ENCODE measurements at places on chromosomes 1 and 21.

DNA sequence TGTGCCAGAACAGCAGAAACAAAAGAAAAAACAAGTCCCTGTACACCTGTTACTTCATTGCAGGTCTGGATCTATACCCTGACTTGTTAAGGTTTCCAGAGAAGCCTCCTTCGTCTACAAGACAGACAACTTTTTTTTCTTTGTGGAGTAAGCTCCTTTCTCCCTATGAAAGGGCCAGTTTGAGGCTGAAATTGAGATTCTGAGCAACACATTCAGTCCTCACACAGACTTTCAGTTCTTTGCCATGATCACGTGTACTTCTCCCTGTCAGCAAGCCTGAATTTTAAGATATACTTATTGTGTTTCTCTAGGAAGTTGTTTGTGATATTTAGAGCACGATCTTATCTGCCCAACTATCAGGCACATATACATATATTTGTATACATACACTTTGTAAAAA, 374.0 kb downstream of the NTNG1 start:
- DNase-seq, result no peak

DNA sequence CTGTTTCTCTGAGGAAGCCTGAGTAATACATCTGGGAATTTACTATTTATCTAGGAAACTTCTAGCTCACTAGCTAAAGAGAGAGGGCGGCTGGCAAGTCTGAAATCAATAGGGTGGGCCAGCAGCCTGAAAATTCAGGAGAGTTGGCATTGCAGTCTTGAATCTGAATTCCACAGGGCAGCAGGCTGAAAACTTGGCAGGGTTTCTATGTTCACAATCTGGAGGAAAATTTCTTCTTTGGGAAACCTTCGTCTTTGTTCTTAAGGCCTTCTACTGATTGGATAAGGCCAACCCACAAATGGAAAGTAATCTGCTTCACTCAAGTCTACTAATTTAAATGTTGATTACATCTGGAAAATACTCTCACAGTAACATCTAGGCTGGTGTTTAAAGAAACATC, 101.0 kb upstream of the COG2 start:
- DNase-seq, result peak; percentile 53

DNA sequence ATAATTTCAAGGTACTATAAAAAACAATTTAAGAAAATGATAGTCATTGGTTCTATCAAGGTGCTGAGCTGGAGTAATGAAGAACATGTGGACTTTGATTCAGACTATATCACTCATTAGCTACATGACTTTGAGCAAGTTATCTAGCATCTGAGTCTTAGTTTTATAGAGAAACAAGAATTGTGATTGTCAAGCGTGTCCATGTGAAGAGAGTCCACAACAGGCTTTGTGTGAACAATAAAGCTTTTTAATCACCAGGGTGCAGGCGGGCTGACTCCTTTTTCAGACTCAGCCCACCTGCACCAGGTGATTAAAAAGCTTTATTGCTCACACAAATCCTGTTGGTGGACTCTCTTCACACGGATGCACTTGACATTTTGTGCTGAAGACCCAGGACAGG, 26.6 kb upstream of the DMRTB1 start:
- DNase-seq, result no peak

- DNase-seq, result no peak
Observed at GRCh38 chr1:168897249-168897648, 168.2 kb upstream of the DPT start.

- DNase-seq, result no peak
Observed at GRCh38 chr1:48808496-48808895, 31.8 kb upstream of the BEND5 start.

GRCh38 chr1:37096523-37096922, 62.2 kb upstream of the GRIK3 start:
- no peak for DNase-seq

DNA sequence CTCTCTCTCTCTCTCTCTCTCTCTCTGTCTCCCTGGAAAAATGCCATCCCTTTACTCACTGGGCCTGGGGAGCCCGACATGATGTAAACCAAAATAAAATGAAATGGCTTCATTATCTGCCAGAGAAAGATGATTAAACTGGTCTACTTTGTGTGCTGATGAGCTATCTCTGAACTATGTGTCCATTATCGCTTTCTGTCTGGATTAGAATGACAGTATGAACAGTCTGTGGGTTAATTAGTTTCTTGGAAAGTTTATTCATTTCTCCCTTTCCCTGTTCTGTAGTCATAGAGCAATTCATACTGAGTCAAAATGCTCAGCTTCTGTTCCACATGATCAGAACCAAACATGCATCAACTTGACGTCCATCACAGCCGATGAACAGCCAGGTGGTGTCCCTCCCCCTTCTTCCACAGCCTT, 72.4 kb upstream of the KCND3 start:
- DNase-seq, result no peak

GRCh38 chr1:87140831-87141540, 187.7 kb upstream of the LMO4 start:
- DNase-seq, result no peak

DNA sequence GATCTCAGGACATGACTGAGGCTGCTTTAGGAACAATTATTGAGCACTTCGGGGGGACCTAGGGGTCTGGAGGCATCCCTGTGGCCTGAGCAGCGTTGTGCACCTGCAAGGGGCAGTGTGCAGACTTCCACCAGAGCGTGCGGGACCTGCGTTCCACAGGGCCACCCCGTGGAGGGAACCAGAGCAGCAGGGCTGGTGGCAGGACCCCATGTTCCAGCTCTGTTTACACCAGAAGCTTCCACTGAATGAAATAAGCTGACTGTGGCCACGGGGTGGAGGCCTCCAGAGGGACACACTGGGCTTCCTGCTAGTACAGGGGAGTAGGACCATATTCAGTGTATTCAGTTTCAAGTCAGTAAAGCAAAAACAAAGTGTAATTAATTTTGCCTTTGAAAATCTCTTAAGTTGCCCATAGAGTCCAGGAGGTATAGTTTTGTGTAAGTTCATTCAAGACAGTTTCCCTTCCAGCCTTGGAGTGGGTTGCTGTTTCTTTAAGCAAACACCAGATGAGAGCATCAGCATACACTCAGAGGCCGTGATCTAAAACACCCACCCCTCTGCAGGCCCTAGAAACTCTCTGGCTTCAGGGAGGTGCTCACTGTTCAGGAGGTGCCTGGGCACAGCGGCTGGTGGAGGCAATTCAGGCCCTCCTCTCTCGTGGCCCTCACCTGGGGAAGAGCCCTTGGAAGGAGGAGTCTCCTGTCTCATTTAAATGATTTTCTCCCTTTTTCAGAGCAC, 16.6 kb downstream of the SLC1A7 start:
- DNase-seq, result no peak

DNA sequence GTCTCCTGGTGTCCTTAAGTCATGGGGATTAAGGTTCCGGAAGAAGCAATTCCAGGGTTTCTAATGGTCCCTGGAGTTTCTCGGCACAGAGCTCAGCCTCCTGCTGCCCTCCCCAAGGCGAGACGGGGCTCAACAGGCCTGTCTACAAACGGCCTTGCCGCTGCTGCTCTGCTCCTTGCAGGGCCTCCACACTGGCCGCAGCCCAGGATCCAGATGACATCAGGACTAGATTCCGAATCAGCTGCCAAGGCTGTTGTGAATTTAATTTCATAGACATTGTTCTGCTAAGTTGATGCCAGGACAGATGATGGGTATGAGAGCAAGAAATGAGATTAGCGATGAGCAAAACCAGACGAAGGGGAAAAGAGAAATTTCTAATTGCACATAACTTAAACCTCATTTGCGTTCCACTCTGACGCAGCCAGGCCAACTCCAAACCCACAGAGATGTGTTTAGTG, 103.6 kb upstream of the BACE2 start:
- DNase-seq, result no peak

DNA sequence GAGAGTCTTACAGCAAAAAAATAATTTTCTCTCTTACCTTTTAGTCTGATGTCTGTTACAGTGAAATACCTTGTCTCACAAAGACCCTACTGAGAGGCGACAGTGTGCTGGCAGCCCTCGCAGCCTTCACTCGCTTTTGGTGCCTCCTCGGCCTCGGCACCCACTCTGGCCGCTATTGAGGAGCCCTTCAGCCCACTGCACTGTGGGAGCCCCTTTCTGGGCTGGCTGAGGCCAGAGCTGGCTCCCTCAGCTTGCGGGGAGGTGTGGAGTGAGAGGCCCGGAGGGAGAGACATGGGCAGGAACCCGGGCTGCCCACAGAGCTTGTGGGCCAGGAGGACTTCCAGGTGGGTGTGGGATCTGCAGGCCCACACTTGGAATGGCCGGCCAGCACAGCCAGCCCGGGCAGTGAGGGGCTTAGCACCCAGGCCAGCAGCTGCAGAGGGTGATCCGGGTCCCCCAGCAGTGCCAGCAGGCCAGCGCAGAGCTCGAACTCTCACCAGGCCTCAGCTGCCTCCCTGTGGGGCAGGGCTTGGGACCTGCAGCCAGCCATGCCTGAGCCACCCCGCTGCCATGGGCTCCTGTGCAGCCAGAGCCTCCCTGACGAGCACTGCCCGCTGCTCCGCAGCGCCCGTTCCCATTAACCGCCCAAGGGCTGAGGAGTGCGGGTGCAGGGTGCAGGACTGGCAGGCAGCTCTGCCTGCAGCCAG, 10.8 kb upstream of the CFHR1 start:
- DNase-seq, result no peak

DNA sequence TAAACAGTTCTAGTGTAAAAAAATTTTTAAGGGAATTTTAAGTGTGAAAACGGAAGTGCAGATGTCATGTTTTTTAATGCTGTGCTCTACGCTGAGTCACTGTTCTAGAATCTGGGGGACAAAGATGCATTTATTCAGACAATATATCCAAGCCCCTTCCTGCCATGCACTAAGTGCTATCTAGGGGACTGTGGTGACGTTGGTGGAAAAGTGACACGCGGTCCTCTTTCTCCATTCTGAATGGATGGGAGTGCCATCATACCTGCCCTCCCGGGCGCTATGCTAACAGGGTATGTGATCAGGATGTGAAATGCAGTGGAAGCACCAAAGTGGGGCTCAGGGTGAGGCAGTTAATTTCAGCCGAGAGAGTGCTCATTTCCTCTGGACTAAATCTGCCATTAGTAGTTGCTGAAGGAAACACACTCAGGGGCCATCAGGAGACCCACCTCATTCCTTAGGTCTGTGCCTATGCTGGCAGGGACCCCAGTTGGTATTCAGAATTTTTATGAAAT, 6.6 kb downstream of the C1orf226 start:
- DNase-seq, result no peak

DNA sequence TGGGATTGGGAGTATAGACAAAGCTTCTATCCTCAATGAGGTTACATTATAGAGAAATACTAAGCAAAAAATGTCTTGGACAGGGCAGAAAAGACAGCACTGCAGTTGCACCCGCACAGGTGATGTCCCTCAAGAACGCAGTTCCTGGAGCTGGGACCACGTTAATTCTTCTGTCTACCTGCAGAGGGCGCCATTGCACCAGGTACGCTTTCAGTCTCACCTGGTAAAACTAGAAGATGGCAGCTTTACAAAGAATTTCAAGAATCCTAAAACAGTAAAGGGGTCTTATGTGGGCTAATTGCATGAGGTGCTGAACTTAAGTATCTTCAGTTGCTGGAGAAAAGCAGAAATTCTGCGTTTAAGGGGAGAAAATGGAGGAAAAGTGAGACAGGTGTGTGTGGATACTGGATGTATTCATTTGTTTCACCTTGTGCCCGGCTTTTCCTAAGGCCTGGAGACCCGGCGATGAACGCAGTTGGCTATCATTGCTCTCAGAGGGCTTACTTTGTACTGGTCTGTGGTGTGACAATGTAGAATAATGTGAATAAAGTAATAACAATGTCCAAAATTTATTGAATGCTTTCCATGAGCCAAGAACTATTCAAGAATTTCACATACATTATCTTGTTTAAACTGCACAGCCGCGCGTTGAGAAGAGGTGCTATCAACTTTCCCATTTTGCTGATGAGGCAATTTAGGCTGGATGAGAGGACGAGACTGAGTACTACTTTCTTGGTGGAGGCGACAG, 276.3 kb upstream of the GREM2 start:
- peak; percentile 8 for DNase-seq

DNA sequence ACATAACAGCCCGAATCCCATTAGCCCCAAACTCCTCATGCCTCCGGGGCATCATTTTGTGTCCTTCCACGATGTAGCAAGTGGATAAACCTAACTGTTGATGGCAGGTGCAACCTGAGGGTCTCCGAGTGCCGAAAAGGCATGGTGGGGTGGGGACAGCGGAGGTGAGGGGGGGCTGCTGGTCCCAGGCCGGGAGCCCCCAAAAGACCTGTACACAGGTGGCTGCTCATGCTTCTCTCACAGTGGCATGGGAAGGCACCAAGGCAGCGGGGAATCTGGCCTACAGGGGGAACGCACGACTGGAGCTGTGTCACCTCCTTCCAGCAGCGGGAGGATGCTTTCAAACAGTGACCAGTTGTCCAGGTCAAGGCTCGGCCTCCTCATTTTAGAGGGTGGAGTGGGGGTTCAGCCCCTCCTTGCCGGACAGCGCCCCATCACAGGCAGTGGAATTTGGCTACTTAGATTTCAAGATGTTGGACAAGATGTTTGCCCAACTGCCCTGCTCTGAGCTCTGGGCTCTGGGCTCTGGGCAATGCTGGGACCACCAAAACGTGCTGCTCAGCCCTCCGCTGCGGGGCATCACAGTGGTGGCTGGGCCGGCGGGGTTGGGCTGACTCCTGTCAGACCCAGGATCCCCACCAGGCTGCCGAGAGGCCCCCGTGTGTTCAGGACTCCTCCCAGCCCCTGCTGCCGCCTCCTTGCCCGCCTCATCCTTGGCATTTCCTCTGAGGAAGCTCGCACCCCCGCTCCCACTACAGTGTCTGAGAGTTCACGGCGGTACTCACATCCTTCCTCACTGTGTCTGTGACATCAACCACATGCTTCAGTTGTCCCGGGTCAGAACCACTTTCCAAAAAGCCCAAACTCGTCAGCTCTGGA, 7.6 kb downstream of the DNMT3L start:
- DNase-seq, result no peak

- DNase-seq, result no peak
Observed at GRCh38 chr1:193629875-193630274, 443.5 kb upstream of the B3GALT2 start.

DNA sequence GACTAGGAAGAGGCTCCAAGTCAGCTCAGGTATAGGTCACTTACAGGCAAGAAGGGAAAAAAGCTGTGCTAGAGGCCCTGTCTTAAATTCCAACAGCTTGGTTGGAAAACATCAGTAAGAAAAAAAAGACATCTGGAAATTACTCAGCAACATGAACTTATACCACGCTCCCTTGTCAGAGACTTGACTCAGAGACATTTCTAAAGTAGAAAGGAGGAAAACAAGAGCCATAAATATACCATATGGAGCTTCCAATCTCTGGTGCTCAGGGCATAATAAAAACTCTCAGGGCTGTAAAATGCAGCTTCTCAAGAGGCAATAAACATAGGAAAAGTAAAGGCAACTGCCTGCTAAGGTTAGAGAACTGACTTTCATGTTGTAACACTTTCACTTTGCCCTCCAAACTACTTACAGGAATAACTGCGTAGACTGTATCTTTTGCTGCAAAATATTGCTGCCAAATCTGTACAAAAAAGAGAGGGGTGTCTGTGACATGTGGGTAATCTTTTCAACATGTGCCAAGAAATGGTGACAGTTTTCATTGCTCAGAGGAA, 14.7 kb downstream of the ATPAF1 start:
- no peak for DNase-seq

- DNase-seq, result no peak
Observed at GRCh38 chr1:119646521-119647227, 1.4 kb downstream of the ZNF697 start.

- DNase-seq, result no peak
Observed at GRCh38 chr21:34808569-34809204, 139.9 kb downstream of the CLIC6 start.
